ENCODE measurements at places on chromosomes 4 and X.

DNA sequence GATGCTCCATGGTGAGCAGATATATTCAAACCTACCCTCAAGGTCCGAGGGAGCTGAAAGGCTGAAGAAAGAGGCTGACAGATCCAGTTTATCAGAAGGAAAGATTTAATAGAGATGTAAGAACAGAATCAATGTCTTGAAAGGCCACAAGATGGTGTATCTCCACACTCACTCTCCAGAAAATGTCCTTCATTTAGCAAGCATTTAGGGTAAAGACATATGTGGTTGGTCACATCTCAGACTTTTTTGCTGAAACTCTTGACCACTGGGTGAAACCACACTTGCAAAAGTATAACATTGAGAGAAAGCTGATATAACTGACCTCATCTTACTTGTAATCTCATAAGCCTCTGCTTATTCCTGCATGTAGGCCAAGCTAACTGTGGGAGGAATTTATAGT, 745.8 kb upstream of the GALNTL6 start:
- H3K27ac ChIP-seq, result no peak overlapping the region
- no peaks in the 10 kb centered on the region for H3K4me1 ChIP-seq
- DNase-seq, result no peak
- no peaks in the 10 kb centered on the region for H3K27me3 ChIP-seq
- H3K36me3 ChIP-seq, result no peaks in the 10 kb centered on the region

- H3K36me3 ChIP-seq, result no peaks in the 10 kb centered on the region
- H3K27me3 ChIP-seq, result no peaks in the 10 kb centered on the region
Measured at GRCh38 chr4:123589301-123589700, 192.7 kb downstream of the SPRY1 start.

GRCh38 chr4:164058776-164059445, 564.4 kb downstream of the TMA16 start:
- H3K4me3 ChIP-seq, result no peak overlapping the region
- no peaks in the 10 kb centered on the region for H3K4me1 ChIP-seq
- no peak overlapping the region for H3K27ac ChIP-seq
- no peak for DNase-seq
- no peaks in the 10 kb centered on the region for H3K27me3 ChIP-seq

GRCh38 chr4:153466081-153466948, at the start of gene TMEM131L:
Gene TMEM131L, plus strand, starts transcription at chr4:153466360. Its CDS starts 38 bp downstream, at chr4:153466398.
- no peaks in the 10 kb centered on the region for H3K36me3 ChIP-seq
- H3K27ac ChIP-seq, result peak within 1 kb of the TSS; percentile 81
- H3K4me3 ChIP-seq, result peak within 1 kb of the TSS; percentile 92
- H3K4me1 ChIP-seq, result peaks cover 50% of the 10 kb centered on the region
- H3K27me3 ChIP-seq, result no peaks in the 10 kb centered on the region

DNA sequence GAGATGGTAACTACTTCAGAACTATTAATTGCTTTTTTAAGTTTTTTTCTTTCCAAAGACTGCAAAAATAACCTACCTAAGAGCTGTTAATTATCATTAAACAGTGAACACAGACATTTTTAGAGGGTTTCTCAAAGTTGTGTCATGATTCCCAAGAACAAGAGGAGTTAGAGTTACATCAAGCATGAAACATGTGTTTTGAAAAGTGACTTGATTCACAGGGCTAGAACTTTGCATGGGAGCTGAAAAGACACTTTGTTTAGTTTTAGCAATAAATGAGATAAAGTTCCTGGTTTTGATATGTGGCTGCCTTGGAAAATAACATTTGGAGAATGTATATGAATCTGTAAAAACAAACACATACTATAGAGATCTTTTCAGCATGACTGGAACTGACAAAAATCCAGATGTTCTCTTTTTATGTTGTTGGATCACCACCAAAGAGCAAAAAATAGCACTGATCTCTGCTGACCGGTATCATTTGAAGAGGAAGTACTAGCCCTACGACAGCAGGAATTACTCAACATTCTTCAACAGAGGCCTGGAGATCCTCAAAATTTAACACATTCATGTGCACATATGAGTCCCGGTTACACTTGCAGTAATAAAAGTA, 173.0 kb upstream of the PCDH18 start:
- no peak for DNase-seq
- H3K4me1 ChIP-seq, result peaks cover 11% of the 10 kb centered on the region
- no peaks in the 10 kb centered on the region for H3K36me3 ChIP-seq
- H3K27ac ChIP-seq, result peak overlapping the region; percentile 46
- no peaks in the 10 kb centered on the region for H3K27me3 ChIP-seq

DNA sequence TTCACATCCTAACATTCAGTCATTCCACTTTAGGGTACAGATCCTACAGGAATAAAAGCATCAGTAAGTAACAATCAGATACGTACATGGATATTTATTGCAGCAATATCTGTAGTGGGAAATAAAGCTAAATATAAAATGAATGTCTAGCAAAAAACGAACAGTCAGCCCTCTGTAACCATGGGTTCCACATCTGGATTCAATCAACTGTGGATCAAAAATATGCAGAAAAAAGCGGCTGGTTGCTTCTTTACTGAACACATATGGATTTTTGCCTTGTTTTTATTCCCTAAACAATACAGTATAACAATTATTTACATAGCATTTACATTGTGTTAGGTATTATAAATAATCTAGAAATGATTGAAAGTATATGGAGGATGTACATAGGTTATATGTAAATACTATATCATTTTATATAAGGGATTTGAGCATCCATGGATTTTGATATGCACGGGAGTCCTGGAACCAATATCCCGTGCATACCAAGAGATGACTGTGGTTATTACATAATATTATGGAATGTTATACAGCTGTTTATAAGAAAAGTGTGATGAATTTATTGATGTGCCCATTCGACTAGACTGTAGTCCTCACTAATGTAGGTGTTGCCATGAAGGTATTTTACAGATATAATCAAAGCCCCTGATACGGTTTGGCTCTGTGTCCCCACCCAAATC, 132.8 kb downstream of the ARHGEF9 start:
- no peak overlapping the region for H3K27ac ChIP-seq
- no peaks in the 10 kb centered on the region for H3K4me1 ChIP-seq
- no peaks in the 10 kb centered on the region for H3K36me3 ChIP-seq
- no peak overlapping the region for H3K4me3 ChIP-seq
- H3K27me3 ChIP-seq, result no peaks in the 10 kb centered on the region

- no peaks in the 10 kb centered on the region for H3K36me3 ChIP-seq
- no peak for DNase-seq
- H3K4me1 ChIP-seq, result no peaks in the 10 kb centered on the region
- H3K27ac ChIP-seq, result no peak overlapping the region
- H3K4me3 ChIP-seq, result no peak overlapping the region
Measured at GRCh38 chr4:164438321-164438720, 315.6 kb upstream of the SMIM31 start.

DNA sequence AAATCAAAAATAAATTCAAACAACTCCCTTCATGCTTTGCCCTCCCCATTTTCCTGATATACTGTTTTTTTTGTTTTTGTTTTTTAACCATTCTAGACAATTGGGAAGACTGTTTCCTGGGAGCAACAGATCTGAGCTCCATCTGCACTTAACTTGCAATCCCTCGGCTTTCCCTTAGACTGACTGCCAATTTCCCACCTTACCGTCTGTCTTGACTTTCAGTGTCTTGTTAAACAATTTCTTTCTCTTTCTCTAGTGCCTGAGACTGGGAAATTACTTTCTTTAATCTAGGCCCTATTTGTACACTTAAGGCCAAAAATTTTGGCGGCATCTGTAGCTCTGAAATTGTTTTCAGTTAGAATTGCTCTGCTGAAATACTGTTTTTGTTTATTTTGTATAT, 326.3 kb downstream of the LDB2 start:
- H3K27me3 ChIP-seq, result no peaks in the 10 kb centered on the region
- H3K27ac ChIP-seq, result no peak overlapping the region
- H3K4me3 ChIP-seq, result no peak overlapping the region
- no peaks in the 10 kb centered on the region for H3K36me3 ChIP-seq

DNA sequence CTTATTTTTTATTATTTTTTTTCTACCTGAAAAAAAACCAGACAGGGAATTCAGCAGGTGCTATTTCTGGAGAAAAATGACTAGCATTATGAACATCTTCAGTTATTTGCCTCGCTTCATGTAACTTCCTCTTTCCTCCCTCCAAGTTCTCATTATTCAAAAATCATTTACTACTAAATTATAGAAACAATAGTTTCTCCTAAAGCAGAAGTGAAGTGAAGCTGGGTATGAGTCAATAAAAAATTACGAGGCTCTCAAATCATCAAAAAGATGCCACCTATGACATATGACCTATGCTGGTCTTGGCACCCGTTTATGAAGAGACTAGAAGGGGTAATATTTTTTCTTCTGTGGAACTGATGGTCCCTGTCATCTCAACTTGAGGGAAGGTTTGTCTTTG, 145.0 kb upstream of the AADAT start:
- H3K27me3 ChIP-seq, result no peaks in the 10 kb centered on the region
- no peak overlapping the region for H3K4me3 ChIP-seq
- H3K4me1 ChIP-seq, result no peaks in the 10 kb centered on the region
- no peaks in the 10 kb centered on the region for H3K36me3 ChIP-seq

- H3K27me3 ChIP-seq, result no peaks in the 10 kb centered on the region
- no peak for DNase-seq
- no peaks in the 10 kb centered on the region for H3K36me3 ChIP-seq
- peaks cover 55% of the 10 kb centered on the region for H3K4me1 ChIP-seq
- H3K4me3 ChIP-seq, result peak overlapping the region; percentile 95
Measured at GRCh38 chr4:184472614-184473498, 1.5 kb downstream of the IRF2 start.

DNA sequence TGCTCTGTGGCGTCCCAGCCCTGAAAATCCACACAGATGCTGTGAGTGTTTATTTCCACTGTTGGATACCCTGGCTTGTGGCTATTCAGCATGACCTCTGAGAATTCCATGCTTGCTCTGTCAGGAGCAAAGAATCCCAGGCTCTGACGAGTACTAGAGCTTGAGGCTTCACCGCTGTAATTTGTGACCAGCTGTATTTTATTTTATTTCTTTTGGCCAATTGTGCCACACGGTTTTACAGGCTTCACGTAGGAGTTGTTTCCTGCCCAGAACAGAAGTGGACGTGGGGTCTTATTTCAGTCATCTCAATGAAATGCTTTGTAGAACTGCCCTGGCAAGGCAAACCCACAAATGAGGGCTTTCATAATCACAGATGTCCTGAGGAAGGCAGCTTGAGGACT, 69.4 kb upstream of the CLDN34 start:
- H3K4me1 ChIP-seq, result no peaks in the 10 kb centered on the region
- no peaks in the 10 kb centered on the region for H3K27me3 ChIP-seq
- no peaks in the 10 kb centered on the region for H3K36me3 ChIP-seq
- H3K27ac ChIP-seq, result no peak overlapping the region
- H3K4me3 ChIP-seq, result no peak overlapping the region

GRCh38 chr4:137819964-137820383, 287.7 kb upstream of the PCDH18 start:
- DNase-seq, result no peak
- no peaks in the 10 kb centered on the region for H3K36me3 ChIP-seq
- no peaks in the 10 kb centered on the region for H3K4me1 ChIP-seq
- no peaks in the 10 kb centered on the region for H3K27me3 ChIP-seq

DNA sequence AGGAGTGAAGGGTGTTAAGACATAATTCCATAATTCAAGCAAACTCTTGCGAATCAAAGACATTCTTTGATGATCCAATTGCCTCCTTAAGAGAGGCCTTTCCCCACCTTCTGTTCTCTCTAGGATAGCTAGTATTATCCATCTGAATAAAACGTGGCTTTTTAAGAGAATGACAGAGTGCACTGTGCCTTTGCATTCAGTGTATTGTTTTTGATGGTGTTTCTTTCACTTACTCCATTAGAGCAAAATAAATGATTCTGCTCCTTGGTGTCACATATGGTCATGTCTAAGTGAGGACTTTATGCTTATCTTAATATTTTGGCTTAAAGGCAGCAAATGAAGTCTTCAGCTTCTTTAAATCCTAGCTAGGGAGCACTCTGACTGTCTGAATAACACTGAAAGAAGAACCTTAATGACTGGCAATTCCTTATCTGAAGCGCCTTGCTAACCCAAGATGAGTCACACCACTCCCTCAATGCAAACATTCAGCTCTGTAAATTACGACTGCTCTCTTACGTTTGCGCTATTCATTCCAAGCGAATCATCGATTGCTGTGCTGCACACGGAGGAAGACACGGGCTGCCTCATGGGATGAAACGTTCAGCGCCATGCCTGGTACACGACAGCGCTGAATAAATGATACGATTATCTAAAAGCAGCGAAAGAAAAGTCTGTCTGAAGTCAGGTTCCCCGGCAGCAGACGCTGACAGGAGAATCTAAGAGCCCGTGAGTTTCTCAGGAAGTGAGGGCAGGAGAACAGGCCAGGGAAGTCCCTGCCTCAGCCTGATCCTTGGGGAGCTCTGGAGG, 35.1 kb upstream of the GEMIN8 start:
- H3K4me3 ChIP-seq, result no peak overlapping the region
- no peak for DNase-seq
- no peaks in the 10 kb centered on the region for H3K4me1 ChIP-seq
- no peaks in the 10 kb centered on the region for H3K36me3 ChIP-seq
- H3K27ac ChIP-seq, result no peak overlapping the region

GRCh38 chr4:38815885-38816782, 11.5 kb upstream of the TLR1 start:
- no peaks in the 10 kb centered on the region for H3K36me3 ChIP-seq
- H3K27ac ChIP-seq, result no peak overlapping the region
- no peaks in the 10 kb centered on the region for H3K4me1 ChIP-seq
- H3K27me3 ChIP-seq, result no peaks in the 10 kb centered on the region

- DNase-seq, result no peak
- H3K4me1 ChIP-seq, result no peaks in the 10 kb centered on the region
- H3K36me3 ChIP-seq, result no peaks in the 10 kb centered on the region
- H3K4me3 ChIP-seq, result no peak overlapping the region
Measured at GRCh38 chr4:138765442-138765841, 250.1 kb upstream of the NOCT start.

GRCh38 chr4:48798117-48798516, 18.0 kb upstream of the FRYL start:
- H3K27ac ChIP-seq, result no peak overlapping the region
- no peak for DNase-seq
- H3K36me3 ChIP-seq, result no peaks in the 10 kb centered on the region
- H3K4me1 ChIP-seq, result peaks cover 16% of the 10 kb centered on the region

DNA sequence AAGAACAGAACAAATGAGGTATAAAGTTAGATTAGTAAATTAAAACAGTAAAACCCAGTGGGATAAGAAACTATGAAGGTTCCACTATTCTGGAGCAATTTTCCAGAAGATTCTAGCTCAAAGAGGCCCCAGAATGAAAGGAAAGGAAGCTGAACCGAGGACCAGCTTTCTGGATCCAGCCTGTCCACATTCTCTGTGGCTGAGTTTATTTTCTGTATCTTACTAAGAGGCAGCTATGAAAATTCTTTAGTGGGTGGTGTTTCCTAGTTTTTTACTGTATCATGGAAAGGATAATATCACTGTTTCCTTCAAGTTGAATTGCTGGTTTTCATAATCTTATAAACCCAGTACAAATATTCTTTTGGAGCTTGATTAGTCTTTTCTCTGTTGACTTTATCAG, 11.8 kb downstream of the DAPP1 start:
- no peaks in the 10 kb centered on the region for H3K36me3 ChIP-seq
- DNase-seq, result no peak
- peaks cover 5% of the 10 kb centered on the region for H3K4me1 ChIP-seq

GRCh38 chr4:102500352-102500695, 835 bp upstream of the NFKB1 start:
- peak overlapping the region; percentile 95 for H3K4me3 ChIP-seq
- no peak for DNase-seq
- H3K27ac ChIP-seq, result peak overlapping the region; percentile 99
- peaks cover 55% of the 10 kb centered on the region for H3K4me1 ChIP-seq
- H3K27me3 ChIP-seq, result no peaks in the 10 kb centered on the region
- H3K36me3 ChIP-seq, result no peaks in the 10 kb centered on the region

GRCh38 chrX:2230457-2230856, 270.3 kb downstream of the DHRSX start:
- H3K27ac ChIP-seq, result no peak overlapping the region
- DNase-seq, result no peak
- no peaks in the 10 kb centered on the region for H3K27me3 ChIP-seq
- no peaks in the 10 kb centered on the region for H3K36me3 ChIP-seq
- H3K4me1 ChIP-seq, result no peaks in the 10 kb centered on the region
- no peak overlapping the region for H3K4me3 ChIP-seq
